Activated CD8-positive, alpha-beta memory T cell treated with anti-CD3 and anti-CD28 coated beads for 4 hours (primary cell): ENCODE measurements at places on chromosomes 2 and 18.

- DNase-seq = no peak
These were observed 28.2 kb downstream of the LPIN2 start for GRCh38 chr18:2984703-2985261.

- no peak for DNase-seq
These were observed 47.3 kb downstream of the TCF7L1 start for GRCh38 chr2:85180322-85181133.

GRCh38 chr2:121558329-121558728, 27.6 kb downstream of the RNU4ATAC start:
- no peak for DNase-seq

GRCh38 chr2:66472225-66472843, 37.4 kb downstream of the MEIS1 start:
- no peak for DNase-seq

DNA sequence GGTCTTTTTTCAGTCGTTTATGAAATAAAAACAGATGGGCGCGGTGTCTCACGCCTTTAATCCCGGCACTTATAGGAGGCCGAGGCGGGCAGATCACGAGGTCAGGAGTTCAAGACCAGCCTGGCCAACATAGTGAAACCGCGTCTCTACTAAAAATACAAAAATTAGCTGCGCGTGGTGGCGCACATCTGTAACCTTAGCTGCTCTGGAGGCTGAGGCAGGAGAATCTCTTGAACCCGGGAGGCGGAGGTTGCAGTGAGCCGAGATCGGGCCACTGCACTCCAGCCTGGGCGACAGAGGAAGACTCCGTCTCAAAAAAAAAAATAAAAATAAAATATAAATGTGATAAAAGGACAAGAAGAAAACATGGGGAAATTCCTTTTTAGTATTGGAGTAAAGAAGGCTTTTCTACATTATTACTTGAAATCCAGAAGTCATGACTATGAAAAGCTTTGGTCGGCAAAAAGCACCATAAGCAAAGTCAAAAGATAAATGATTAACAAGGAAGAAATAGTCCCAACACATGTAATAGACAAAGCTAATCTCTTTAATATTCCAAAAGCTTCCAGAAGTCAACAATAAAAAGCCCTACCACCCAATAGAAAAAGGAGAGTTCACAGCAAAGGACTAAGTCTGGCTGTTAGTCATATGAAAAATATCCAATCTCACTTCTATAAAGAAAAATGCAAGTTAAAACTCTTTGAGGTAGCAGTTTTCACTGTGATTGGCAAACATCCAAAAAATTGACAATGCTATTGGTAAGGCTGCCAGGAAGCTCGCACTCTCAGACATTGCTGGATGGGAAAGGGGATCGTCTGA, 1.4 kb upstream of the FAM168B start:
- DNase-seq = no peak
